ENCODE measurements at places on chromosomes 1 and 21. TPM values are rescaled to one million over a fixed set of nuclear protein-coding genes. Genes with fewer than 3 reads are reported as not detected.

Gene SLC44A5
- total RNA-seq: 0.25 TPM

Gene WDR4
- total RNA-seq: 19.9 TPM

Gene AGMAT
- total RNA-seq: 1.8 TPM

Gene SSX2IP
- 83.6 TPM for total RNA-seq

Gene HORMAD1
- total RNA-seq: not detected

Gene IL22RA1
- total RNA-seq: under 0.01 TPM

Gene SYPL2
- total RNA-seq: 0.75 TPM

Gene TMCC2
- 3.2 TPM for total RNA-seq

Gene CACNA1E
- not detected for total RNA-seq

Gene FAM163A
- not detected for total RNA-seq

Gene SAMD11
- 6.4 TPM for total RNA-seq

Gene NHLH2
- total RNA-seq: not detected

Gene BMP8A
- 0.11 TPM for total RNA-seq

Gene DDR2
- total RNA-seq: 316 TPM

Gene MTOR
- 49.4 TPM for total RNA-seq

Gene EVA1C
- 15.5 TPM for total RNA-seq

Gene RHBDL2
- 0.25 TPM for total RNA-seq

Gene CFHR1
- total RNA-seq: 0.25 TPM

Gene C4BPA
- not detected for total RNA-seq

Gene OR2T12
- total RNA-seq: not detected

Gene FBXO42
- total RNA-seq: 11.6 TPM

Gene PLA2G2C
- total RNA-seq: under 0.01 TPM

Gene DPT
- not detected for total RNA-seq

Gene PDC
- total RNA-seq: not detected

Gene HSD11B1
- total RNA-seq: 10.6 TPM

Gene PITHD1
- total RNA-seq: 44.2 TPM

Gene S1PR1
- 11.0 TPM for total RNA-seq

Gene OR2L13
- total RNA-seq: not detected

Gene LORICRIN
- total RNA-seq: not detected

Gene OR2M2
- not detected for total RNA-seq

Gene RORC
- total RNA-seq: not detected

Gene VPS45
- 44.0 TPM for total RNA-seq

Gene HHIPL2
- 0.25 TPM for total RNA-seq

Gene LGALS8
- total RNA-seq: 81.0 TPM

Gene AMY2A
- total RNA-seq: not detected

Gene SLC30A7
- total RNA-seq: 35.1 TPM

Gene MAN1C1
- 2.4 TPM for total RNA-seq

Gene ITGB3BP
- 22.2 TPM for total RNA-seq
